ENCODE measurements at places on chromosomes 6 and 20.

GRCh38 chr6:96727144-96727543 is 110.1 kb downstream of the GPR63 start:
- no peak for DNase-seq

GRCh38 chr6:168956141-168956838 is 297.4 kb downstream of the THBS2 start:
- no peak for DNase-seq

DNA sequence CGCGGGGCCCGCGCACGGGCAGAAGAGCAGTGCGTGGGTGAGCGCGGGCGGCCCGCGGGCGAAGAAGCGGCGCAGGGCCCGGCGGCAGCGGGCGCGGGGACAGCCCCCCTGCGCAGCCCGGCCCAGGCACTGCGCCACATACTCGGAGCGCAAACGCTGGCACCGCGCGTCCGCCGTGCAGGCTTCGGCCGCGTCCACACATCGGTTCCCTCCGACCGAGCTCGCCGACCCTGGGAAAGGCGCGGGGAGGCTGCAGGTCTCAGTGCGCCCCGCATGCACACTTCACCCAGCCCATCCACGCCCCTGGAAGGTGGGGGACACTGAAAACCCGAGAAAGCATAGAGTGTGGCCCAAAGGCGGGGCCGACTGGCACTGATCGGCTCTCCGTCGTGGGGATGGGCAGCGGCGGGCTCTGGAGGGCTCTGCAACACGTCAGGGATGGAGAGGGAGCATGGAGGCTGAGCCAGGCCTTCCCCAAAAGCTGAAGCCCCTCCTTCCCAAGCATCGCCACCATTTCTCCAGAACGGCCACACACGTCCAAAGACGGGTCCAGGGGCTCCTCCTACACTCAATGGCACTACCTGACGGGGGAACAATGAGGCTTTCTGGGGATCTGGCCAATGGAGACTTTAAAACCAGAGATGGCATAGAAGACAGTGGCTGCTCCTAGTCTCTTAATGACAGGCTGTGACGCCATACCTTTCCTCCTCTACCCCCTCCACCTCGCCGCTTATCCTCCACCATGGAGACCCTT is 2.0 kb downstream of the GFRA4 start:
- no peak for DNase-seq

DNA sequence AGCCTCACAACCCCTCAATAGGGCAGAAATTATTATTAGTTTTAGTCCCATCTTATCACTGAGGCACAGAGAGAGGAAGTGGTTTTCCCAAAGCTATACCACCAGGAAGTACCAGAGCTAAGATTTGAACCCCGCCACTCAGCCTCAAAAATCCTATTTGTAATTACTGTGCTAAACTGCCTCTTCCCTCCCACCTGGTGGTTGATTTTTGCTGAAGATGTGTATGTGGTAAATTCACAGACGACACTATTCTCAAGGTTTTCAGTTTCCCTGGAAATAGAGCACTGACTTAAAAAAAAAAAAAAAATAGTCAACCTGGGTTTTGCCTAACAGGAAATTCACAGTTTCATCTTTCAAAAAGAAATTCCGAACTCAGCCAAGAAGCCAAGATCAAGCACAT is 57.9 kb downstream of the TSHZ2 start:
- no peak for DNase-seq

- DNase-seq = no peak
Observed at GRCh38 chr6:56899311-56899710, 55.6 kb upstream of the BEND6 start.

- DNase-seq = no peak
Observed at GRCh38 chr6:36038120-36038876, 10.7 kb downstream of the MAPK14 start.

- DNase-seq = no peak
Observed at GRCh38 chr6:154388803-154389202, 32.2 kb upstream of the IPCEF1 start.

DNA sequence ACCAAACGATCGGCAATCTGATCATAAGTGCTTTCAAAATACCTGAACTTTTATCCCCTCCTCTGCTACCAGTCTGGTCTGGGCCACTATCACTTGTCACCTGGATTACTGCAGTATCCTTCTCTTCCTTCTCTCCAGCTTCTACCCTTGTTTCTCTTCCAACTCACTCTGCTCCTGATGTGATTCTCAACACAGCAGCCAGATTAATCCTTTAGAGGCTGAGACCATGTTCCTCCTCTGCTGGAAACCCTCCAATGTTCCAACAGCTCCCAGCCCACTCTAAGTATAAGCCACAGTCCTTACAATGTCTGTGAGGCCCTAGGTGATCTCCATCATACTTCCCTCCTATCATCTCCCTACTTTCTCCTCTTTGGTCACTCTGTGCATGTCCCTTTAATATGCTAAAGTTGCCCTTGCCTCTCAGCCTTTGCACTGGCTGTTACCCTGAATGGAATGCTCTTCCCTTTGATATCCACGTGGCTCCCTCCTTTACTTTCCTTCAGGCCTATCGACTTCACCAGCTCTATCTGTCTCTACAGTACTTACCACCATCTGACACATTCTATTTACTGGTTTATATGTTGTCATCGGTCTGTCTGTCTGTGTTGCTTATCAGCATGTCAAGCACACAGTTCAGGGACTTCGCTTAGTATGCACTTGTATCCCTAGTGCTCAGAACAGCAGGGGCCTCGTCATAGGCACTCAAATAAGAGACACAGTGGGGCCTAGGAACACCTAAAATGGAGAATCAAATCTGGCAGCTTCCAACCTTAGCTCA is 35.0 kb upstream of the RNF24 start:
- no peak for DNase-seq

- DNase-seq = no peak
Observed at GRCh38 chr20:37907677-37908401, 4.9 kb downstream of the VSTM2L start.

GRCh38 chr20:45247865-45248264 is 6.5 kb downstream of the SLPI start:
- DNase-seq = no peak

DNA sequence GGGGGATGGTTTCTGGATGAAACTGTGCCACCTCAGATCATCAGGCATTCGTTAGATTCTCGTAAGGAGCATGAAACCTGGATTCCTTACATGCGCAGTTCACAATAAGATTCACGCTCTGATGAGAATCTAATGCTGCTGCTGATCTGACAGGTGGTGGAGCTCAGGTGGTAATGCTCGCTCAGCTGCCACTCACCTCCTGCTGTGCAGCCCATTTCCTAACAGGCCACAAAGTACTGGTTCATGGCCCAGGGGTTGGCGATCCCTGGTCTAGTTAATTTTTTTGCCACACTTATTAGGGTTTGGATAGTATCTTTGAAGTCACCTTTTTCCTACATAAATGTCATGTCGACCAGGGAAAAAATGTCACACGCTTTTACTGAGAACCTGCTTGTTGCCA is 96.8 kb upstream of the MLIP start:
- DNase-seq = no peak

- DNase-seq = no peak
Observed at GRCh38 chr6:37399795-37400490, 33.1 kb upstream of the CMTR1 start.

GRCh38 chr6:116060572-116061283 is at the start of gene FRK:
FRK (minus strand) TSS chr6:116060891; CDS start chr6:116060311, 580 bp downstream.
- no peak for DNase-seq

DNA sequence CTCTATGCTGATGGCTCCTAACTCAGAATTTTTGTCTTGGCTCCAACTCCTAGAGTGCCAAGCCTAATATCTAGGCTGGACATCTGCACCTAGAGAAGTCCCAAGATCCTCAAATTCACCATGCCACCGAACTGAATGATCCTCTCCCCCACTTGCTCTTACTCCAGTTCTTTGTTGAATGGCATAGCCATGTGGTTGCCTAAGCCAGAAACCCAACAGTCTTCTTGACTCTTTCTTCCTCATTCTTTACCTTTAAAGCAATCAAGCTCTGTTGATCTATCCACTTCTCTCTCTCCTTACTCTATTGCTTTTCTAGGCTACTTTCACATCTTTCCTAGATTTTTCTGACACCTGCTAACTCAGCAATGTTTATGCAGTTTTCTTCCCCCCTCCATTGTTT is 126.5 kb upstream of the FOXO3 start:
- DNase-seq = no peak

DNA sequence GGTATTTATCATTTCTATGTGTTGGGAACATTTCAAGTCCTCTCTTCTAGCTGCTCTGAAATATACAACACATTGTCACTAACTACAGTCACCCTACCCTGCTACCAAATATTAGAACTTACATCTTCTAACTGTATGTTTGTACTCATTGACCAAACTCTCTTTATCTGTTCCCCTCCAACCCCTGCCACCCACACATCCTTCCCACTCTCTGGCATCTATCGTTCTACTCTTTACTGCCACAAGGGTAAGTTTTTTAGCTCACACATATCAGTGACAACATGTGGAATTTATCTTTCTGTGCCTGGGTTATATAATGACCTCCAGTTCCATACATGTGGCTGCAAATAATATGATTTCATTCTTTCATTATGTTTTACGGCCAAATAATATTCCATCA is 171.9 kb downstream of the GMDS start:
- no peak for DNase-seq

DNA sequence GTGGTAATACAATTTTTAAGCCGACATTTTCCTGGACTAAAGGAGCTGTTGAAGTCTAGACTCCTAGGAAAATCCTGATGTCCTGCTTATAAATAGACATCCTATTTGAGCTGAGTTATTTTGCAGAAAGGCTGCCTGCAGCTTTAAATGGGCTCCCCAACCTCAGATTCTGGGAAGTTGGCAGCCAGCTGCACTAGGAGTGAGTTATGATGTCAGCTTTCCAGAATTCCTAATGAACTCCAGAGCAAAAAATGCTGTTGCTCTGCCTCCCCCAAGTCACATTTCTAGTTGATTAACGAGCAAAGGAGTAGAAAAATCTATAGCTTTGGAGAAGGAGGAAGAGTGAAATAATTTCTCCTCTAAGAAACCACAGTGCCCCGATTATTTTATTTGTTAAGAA is 346.3 kb upstream of the SULF2 start:
- DNase-seq = no peak

DNA sequence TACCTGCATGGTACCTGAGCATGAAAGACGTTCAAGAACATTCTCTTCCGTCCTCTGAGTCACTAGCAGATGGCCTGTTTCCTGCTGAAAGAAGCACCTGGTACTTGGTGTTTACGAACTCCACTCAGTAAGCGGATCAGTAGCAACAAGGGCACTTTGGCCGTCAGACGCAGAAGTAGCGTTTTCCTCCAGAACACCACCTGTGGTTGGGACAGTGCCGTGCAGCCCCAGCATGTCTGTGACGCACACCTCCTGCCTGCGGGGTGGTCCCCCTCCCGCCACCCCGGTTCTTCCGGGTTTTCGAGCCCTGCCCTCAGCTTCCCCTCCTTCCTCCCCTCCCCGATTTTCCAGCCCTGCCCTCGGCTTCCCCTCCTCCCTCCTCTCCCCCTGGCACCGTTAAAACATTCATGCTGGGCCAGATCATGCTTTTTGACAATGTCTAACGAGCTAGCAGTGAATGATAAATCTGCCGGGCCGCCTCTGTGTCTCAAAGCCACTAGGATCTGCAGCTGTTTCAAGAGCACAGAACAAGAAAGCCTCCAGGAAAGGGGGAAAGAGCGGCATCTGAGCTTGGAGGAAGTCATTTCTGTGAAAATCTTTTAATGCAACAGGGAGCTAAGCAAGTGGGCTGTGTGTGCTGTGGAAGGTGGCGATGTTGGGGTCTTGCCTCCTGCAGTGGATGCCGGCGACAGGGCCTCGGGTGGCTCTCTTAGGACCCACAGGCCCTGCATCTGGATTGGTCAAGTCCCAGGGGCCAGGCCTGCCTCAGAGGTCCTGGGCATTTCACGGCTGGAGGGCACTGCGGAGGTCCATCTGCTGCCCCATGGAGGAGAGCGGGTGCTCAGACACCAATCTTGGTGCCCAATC is 207.9 kb downstream of the ERMARD start:
- DNase-seq = peak; percentile 16

DNA sequence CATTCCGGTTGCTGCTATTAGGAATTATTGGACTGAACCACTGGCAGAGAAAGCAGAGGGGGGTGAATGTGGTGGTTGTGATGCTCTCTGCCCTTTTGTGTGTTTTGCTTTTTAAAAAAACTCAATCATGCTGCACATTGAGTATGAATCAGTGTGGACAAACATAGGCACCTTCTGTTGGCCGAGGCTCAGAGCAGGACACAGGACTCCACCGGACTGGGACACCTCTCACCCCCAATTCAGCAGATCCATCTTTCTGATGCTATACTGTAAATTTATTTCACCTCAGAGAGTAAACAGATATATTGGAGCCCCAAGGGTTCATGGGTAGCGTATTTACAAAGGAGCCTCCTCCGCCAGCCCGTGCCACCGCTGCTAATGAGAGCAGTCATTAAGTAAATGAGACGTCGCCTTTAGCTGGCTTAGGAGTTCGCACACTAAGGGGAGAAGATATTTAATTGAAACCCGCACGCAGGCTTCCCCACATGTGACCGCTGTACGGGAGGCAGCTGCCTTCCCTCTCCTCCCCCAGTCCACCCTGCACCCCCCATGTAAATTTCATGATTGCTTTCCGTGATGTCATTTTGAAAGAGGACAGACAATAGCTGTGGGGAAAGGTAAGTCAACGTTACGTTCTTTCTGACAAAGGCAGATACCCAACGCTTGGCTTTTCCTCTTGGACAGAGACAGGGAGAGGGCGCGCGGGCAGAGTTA is at the start of gene MYT1:
Gene MYT1 (plus strand): TSS at position 330 of the 714 bp plus-strand sequence. CDS start 34,410 bp downstream, outside the sequence.
- no peak for DNase-seq

- no peak for DNase-seq
Observed at GRCh38 chr6:127297502-127298070, 30.9 kb downstream of the RNF146 start.

DNA sequence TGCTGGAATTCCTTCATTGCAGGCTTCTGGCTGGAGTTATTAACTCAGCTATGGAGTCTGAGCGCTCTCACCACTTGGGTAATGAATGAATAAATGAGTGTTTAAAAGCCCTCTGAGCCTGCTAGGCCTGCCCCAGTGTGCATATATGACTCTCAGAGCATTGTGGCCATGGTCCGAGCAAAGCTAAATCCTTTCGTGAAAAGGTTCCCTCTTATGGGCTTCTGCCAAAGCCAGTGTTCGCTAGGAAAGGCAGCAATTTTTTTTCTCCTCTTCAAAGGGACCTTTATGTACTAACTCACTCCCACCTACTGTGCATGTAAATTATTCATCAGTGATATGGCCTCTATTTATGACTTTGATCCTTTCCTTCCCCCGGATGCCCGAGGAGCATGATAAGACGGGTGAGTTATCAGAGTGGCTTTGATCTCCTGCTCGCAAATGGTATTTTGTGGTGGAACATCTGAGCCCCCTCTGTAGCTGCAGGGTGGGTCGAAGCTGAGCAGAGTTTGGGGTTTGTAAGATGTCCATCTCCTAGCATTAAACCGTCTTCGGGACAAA is 88.6 kb downstream of the LINC00237 start:
- no peak for DNase-seq

- no peak for DNase-seq
Observed at GRCh38 chr6:8481727-8482126, 46.4 kb upstream of the SLC35B3 start.

- no peak for DNase-seq
Observed at GRCh38 chr20:1338096-1338495, 9.2 kb upstream of the SDCBP2 start.

All from activated T-cell treated with anti-CD3 and anti-CD28 coated beads for 24 hours (primary cell).